ENCODE measurements at places on chromosomes 4 and X. TPM values are rescaled to one million over a fixed set of nuclear protein-coding genes. Genes with fewer than 3 reads are reported as not detected.

Gene NPY5R
- 13.1 TPM for total RNA-seq

Gene SATL1
- total RNA-seq: 3.1 TPM

Gene GAB3
- total RNA-seq: 0.94 TPM

Gene CLNK
- not detected for total RNA-seq

Gene PGAM4
- not detected for total RNA-seq

Gene ASB12
- 0.63 TPM for total RNA-seq

Gene ATP7A
- total RNA-seq: 21.0 TPM

Gene MCTS1
- 32.2 TPM for total RNA-seq

Gene RBMX2
- 31.0 TPM for total RNA-seq

Gene FRMD7
- not detected for total RNA-seq

Gene SMAD1
- total RNA-seq: 41.0 TPM

Gene CXXC4
- 79.8 TPM for total RNA-seq

Gene F8A3
- total RNA-seq: 1.9 TPM

Gene IL3RA
- total RNA-seq: 1.6 TPM

Gene PDE6B
- 3.4 TPM for total RNA-seq

Gene TMEM35A
- total RNA-seq: 67.3 TPM

Gene SOWAHB
- 3.4 TPM for total RNA-seq

Gene FAM133A
- total RNA-seq: 1.6 TPM

Gene GSX2
- total RNA-seq: 2.8 TPM

Gene MAP9
- total RNA-seq: 44.8 TPM

Gene TMEM131L
- 81.7 TPM for total RNA-seq

Gene GRIA3
- total RNA-seq: 101 TPM

Gene HSFX2
- total RNA-seq: 1.9 TPM

Gene TCEAL2
- 29.4 TPM for total RNA-seq

Gene C1QTNF7
- under 0.01 TPM for total RNA-seq

Gene TCEANC
- 8.8 TPM for total RNA-seq

Gene GAGE12H
- not detected for total RNA-seq
